ENCODE measurements at places on chromosomes 5 and 9.

- DNase-seq: no peak
These were observed 4.8 kb downstream of the SKP1 start for GRCh38 chr5:134171972-134172371.

- no peak for DNase-seq
These were observed 20.4 kb upstream of the ARSI start for GRCh38 chr5:150323092-150323491.

DNA sequence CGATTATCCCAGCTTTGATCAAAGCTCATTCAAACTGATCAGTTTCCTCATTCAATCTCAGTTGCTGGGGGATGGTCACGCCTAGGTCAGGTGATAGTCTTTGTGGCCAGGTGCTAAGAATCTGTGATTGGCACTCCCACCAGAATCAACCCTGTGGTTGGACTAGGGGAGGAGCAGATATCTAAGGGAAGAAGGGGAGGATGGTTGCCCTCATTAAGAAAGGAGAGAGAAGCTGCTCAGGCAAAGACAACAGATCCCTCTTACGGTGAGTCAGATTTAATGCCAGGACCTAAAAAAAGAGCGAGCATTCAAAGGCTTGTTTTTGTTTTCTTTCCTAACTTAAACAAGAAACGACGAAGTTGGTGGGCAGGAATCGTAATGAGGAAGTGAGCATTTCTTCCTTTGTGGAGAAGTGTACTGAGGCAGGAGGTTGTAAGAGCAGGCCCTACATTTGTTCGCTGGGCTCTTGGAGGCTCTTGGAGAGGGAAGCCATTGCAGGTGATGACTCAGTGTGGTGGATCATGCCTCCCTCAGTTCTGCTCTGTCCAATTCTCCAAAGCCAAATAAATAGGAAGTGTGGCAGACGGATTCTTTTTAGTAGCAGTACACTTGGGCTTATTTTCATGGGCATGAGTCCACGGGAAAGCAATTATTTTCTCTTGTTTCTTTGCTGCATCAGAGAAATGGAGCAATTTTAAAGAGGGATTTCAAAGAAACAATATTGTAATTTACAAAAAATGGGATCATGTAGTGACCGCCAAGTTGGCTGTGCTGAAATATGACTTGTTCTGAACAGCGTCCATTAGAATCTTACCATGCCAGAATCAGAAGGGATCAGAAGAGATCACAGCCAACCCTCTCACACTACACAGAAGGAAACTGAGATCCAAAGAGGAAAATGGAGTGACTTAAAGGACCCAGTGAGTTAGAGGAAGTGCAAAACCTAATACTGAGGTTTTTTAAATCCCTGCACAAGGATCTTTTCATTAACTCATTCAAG lies 18.7 kb upstream of the TGFBR1 start:
- DNase-seq: no peak

GRCh38 chr5:73376618-73377170 lies 71.9 kb downstream of the FOXD1 start:
- DNase-seq: no peak

DNA sequence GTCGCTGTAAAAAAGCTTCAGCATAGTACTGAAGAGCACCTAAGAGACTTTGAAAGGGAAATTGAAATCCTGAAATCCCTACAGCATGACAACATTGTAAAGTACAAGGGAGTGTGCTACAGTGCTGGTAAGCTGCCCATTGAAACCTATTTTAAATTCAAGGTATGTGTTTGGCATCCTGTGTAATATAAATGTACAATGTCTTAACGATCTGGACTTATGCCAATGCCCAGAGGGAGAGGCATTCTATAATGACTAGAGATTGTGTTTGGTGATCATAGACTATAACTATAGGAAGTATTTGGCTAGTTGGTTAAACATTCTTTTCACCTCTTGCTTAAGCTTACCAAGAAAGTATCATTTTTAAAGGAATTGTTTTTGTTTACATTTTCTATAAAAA lies 95.7 kb downstream of the INSL6 start:
- no peak for DNase-seq

GRCh38 chr5:10607666-10608073 lies 43.8 kb downstream of the ANKRD33B start:
- DNase-seq: no peak

DNA sequence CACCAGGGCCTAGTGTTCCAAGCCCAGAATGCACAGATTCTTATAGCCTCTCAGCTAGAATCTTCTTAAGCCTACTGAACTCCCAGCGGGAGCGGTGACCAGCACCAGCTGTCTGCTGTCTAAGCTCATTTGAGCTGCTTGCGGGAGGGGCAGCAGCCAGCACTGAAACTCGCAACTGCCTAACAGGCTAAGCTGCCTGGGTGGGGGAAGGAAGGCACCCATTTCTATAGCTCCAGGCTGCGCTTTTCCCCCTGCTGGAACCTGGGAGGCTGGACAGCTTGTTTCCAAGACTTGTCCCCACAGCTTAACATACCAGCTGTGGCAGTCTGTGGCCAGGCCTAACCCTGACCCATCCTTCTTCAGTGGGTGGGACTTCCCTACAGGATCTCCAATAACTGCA lies 512.9 kb downstream of the EFNA5 start:
- no peak for DNase-seq

GRCh38 chr9:34371886-34372466 lies 4.7 kb downstream of the MYORG start:
- DNase-seq: no peak

DNA sequence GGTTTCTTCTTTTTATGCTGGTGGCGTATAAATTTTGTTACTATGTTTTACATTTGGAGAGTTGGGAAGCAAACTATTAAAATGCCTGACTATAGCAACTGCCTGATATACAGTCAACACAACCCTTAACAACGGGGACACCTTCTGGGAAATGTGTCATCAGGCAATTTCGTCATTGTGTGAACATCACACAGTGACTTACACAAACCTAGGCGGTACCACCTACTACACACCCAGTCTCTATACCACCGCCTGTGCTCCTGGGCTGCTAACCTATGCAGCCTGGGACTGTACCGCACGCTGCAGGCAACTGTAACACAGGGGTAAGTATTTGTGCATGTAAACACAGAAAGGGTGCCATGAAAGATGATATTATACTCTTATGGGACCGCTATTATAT lies 1.3 kb upstream of the CDHR2 start:
- no peak for DNase-seq
